ENCODE measurements at places on chromosomes 12 and 14.

GRCh38 chr14:85535991-85536832, 6.3 kb downstream of the FLRT2 start:
- peak; percentile 70 for DNase-seq

DNA sequence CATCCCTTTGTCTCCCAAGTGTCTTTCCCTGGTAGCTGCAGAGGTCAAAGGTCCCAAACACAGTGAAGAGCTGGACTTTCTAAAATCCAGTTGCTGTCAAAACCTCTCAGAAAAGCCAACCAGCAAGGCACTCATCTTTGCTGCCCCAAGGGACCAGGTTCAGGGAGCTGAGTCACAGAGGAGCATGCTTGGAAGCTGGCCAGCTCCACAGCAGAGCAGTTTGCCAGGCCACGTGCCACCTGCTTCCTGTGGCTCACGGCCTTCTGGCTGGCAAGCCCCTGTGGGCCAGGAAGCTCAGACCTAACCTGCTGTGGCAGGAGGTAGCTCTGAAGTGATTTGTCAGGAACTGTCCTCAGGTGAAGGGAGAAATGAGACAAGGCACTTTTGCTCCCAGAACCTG, 3.6 kb downstream of the ISCU start:
- peak; percentile 30 for DNase-seq

- DNase-seq: peak; percentile 65
Observed at GRCh38 chr12:47837190-47838171, 17.8 kb upstream of the HDAC7 start.

GRCh38 chr12:24937553-24938244, 11.2 kb downstream of the BCAT1 start:
- peak; percentile 33 for DNase-seq

GRCh38 chr12:66755727-66756395, 77.0 kb upstream of the GRIP1 start:
- no peak for DNase-seq

GRCh38 chr12:20429852-20430251, 61.5 kb downstream of the PDE3A start:
- DNase-seq: no peak

DNA sequence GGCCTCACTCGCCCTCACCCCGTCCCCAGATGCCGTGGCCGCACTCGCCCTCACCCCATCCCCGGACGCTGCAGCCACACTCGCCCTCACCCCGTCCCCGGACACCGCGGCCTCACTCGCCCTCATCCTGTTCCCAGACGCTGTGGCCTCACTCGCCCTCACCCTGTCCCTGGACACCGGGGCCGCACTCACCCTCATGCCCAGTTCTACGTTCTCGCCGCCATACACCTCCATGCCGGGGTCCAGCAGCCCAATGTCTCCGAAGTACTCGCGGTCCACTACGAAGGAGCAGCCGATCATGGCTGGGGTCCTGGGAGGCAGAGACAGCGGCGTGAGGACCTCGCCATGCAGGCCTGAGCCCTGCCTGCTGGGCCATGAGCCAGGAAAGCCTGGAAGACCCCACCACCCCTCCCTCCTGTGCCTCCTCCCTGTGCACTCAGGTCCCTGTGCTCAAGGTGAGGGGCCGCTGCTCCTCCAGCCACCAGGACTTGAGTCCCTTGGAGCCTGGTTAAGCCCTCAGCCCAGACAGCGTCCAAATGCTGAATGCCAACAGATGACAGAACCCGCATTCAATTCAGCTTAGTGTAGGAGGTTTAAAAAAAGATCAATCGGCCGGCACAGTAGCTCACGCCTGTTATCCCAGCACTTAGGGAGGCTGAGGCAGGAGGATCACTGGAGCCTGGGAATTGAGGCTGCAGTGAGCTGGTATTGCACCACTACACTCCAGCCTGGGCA, 81.5 kb downstream of the GALNT9 start:
- no peak for DNase-seq

DNA sequence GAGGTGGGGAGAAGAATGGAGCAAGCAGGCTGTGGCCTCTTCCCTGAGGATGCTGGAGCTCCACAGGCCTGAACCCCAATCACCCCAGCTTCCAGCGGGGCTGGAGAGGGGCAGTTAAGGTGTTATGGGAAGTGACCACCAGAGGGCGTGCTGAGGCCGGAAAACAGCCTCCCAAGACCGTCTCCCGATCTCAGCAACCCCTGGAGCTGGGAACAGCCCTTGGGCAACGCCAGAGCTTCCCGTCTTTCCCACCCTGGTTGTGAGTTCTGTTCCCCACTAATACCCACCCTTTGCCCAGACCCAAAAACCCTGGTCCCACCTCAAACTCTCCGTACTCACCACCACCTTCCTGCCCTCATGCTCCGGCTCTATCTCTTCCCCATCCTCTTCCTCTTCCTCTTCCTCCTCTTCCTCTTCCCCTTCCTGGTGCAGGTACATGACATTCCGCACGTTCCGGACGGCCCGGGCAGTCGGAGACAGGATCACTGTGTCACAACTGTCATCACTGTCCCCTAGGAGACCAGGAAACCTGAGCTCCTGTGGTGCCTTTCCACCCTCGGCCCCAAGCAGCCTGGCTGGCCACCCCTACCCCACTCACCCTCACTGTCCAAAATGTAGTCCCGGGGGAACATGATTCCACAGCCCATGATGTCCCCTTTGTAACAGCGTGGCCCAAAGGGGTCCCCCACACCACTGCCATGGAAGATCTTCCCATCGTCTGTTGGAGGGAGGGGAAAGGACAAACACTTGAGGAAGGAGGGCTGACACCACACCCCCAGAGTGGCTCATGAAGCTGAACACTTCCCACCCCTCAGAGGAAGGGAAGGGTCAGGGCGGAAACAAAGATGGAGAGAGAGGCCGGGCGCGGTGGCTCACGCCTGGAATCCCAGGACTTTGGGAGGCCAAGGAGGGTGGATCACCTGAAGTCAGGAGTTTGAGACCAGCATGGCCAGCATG, 12.9 kb downstream of the SPRYD3 start:
- DNase-seq: peak; percentile 46

- no peak for DNase-seq
Observed at GRCh38 chr14:65502676-65503124, 90.2 kb downstream of the FUT8 start.

DNA sequence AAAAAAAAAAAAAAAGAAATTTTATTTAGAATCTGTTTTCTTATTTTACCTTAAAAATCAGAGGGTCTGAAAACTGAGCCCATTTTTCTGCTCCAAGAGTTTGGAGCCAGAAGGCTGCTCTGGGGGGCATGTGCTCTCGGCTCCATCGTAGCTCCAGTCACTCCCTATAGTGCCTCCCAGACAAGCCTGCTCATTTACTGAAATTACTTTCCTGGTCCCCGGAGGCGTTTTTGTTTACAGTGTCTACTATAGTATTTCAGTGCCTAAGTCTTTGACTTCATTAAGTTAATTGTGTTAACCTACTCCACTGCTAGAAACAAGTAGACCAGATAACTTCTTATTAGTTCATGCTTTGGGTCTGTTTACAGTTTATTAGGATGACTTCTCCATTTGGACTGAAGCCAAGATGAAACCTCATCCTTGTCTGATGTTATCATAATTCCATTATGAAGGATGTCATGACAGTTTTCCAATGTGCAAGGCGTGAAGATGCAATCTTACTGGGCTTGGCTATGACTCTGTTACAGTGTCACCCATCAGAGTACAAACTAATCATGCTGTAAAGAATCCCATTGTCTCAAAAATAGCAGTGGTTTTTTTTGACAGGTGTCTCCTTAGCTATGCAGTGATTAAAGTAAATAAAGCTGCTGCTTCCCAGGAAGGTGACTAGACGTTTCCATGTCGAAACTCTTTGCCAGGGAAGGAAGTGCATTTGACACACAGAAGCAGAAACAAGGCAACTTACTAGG, 182.3 kb downstream of the TMEM132C start:
- no peak for DNase-seq
